ENCODE measurements at places on chromosomes 13 and 19. TPM values are rescaled to one million over a fixed set of nuclear protein-coding genes. Genes with fewer than 3 reads are reported as not detected.

Gene CEACAM1
- 21.0 TPM for total RNA-seq

- no peak for DNase-seq
Observed at GRCh38 chr13:19632915-19633478, 462 bp upstream of the MPHOSPH8 start.

- DNase-seq: no peak
Observed at GRCh38 chr13:78631077-78631476, 27.7 kb upstream of the POU4F1 start.

GRCh38 chr19:40582467-40582866 is 5.8 kb downstream of the SHKBP1 start:
- no peak for DNase-seq

Data from activated CD4-positive, alpha-beta T cell treated with anti-CD3 and anti-CD28 coated beads, Interleukin-2, amount 10 ng/mL, durations not matched to agents 7 days and 5 days (primary cell).